Neural progenitor cell (in vitro differentiated cells): ENCODE measurements at places on chromosomes 2 and 18. TPM values are rescaled to one million over a fixed set of nuclear protein-coding genes. Genes with fewer than 3 reads are reported as not detected.

CFC1 gene
- total RNA-seq, result not detected in 2 replicates

HOXD3 gene
- total RNA-seq, result not detected in 2 replicates

CHMP1B gene
- 50.8 and 62.9 TPM in 2 replicates for total RNA-seq

FOXI3 gene
- total RNA-seq, result 0.51 and 0.90 TPM in 2 replicates

PCARE gene
- not detected in 2 replicates for total RNA-seq

CCDC74B gene
- 8.8 and 13.8 TPM in 2 replicates for total RNA-seq

FEV gene
- not detected in 2 replicates for total RNA-seq

MALT1 gene
- total RNA-seq, result 24.4 and 28.4 TPM in 2 replicates

CNTNAP5 gene
- 0.19 TPM in 1 of 2 replicates, not detected in the other for total RNA-seq

- DNase-seq, result peak; percentile 93
These were observed 48.0 kb upstream of the ATP6V1B1 start for GRCh38 chr2:70887550-70888246.

GRCh38 chr2:71850306-71850801 lies 297.3 kb downstream of the CYP26B1 start:
- no peak for DNase-seq

DNA sequence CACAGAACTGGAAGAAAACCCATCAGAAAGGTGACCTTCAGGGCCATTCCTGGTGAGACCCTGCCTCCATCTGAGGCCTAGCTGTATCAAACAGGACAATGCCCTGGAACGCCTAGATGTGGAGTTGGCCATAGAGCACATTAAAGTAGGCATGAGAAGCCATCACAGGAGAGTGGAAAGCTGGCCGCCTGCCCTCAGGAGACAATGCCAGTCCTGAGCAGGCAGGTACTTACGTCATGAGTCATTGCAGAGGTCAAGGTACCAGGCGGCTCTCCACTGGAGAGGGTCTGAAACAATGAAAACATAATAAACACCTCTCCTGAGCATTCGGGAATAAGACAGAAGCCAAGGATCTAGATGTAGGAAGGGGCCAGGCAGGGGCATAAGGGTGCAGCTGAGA lies 68.6 kb downstream of the CCDC93 start:
- DNase-seq, result no peak

- DNase-seq, result no peak
These were observed 113.7 kb downstream of the SPOPL start for GRCh38 chr2:138615257-138615656.

DNA sequence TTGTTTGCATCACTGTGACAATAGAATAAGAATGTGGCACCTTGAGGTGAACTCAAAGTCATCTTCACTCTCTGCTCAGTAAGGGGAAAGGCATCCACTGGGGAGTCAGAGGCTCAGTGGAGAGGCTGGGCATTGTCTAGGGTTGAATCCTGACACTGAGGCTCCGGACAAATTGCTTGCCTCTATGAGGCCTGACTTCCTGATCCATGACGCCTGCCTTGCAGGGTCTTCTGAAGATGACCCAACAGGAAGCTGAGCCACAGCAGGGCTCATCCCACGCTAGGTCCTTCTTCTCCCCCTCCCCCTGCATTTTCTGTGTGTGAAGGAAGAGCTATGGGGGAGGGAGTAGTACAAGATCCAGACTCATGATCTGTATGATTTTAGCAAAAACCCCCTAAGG lies 265.1 kb downstream of the SH3BP4 start:
- no peak for DNase-seq

DNA sequence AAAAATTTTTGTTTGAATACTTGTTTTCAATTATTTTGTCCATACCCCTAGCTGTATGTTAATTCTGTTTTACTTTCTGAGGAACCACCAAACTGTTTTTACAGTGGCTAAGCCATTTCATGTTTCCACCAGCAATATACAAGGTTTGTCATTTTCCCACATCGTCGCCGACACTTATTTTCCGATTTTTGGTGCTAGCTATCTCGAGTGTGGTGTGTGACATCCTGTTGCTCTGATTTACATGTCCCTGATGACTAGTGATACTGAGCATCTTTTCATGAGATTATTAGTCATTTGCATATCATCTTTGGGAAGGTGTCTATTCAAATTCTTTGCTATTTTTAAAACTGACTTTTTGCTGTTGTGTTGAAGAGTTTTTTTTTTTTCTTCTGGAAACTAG lies 7.2 kb upstream of the GPC1 start:
- DNase-seq, result no peak

DNA sequence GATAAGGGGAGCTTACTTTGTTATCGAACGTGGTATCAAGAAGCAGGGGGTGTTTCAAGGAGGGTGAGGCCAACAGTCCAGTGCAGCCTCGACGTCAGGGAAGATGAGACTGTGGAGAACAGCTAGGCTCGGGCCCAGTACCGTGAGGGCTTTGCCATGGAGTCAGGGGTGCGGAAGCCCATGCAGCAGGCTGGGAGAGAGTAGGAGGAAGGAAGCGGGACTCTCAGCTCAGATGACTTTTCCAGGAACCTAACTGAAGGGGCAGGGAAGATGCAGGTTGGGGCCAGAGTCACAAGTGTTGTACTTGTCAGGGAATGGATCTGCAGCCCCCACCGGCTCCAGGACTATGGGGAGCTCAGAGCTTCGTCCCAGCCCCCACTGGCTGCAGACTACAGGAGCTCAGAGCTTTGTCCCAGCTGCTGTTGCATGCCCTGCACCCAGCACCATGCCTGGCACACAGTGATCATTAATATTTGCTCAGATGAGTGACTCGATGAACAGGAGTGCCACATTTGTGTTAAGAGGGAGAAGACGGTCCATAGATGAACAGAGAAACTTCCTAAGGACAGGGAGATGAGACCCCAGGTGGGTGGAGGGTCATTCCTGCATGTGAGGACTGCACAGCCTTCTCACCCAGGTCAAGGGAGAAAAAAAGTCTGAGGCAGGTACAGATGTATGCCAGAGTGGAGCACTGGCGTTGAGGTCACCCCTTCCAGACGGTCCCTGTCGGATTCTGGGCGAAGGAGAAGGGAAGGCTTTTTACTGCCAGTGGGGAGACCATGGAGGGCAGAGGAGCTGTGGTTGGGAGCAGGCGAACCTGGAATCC lies 36.4 kb downstream of the PTGR3 start:
- no peak for DNase-seq

DNA sequence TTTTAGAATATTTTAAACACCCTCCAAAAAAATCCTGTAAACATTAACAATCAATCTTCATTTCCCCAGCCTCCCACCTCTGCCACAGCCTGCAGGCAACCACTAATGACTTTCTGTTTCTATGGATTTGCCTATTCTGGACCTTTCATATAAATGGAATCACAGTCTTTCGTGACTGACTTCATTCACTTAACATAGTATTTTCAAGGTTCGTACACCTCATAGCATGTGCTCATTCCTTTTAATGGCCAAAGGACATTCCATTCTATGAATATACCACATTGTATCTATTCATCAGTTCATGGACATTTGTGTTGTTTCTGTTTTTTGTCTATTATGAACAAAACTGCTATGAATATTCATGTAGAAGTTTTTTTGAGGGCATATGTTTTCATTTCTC lies 48.5 kb downstream of the NAT8 start:
- DNase-seq, result no peak

- DNase-seq, result no peak
These were observed 82.4 kb downstream of the RBMS1 start for GRCh38 chr2:160411167-160411566.

DNA sequence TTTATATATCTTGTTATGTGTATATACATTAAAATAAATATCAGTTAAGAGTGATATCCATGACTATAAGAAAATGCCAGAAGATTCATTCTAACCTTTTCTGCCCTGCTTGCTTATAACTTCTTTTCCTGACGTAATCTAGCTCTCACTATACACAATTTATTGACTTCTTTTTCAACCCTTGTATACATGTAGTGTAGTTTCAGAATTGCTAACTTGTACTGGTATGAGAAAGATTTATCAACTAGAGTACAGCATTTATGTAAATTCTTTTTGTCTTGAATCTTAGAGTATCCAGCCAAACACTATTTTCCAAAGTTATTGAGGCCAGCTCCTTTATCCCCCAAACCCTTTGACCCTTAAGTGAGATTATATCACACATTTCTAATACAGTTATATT lies 798.0 kb upstream of the RAB6C start:
- DNase-seq, result no peak

GRCh38 chr18:11789716-11790510 lies 61.3 kb upstream of the CHMP1B start:
- DNase-seq, result peak; percentile 45

GRCh38 chr18:3209859-3210569 lies 9.8 kb downstream of the MYOM1 start:
- no peak for DNase-seq

DNA sequence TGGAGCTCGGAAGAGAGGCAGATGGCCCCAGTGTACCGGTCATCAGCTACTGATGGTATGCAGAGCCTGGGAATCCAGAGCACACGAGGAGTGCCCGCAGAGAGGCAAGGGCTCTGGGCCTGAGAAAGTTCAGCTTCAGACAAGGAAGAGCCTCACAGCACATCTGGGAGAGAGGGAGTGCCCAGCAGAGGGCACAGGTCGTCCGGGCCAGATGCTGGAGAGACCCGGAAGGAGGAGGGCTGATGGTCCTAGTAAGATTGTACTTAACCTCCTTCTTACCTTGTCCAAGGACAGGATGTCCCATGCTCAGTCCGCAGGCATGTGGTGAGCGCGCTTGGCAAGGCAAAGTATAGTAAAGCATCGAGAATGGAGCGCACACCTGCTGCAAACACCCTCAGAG lies 24.4 kb upstream of the CHMP1B start:
- no peak for DNase-seq

DNA sequence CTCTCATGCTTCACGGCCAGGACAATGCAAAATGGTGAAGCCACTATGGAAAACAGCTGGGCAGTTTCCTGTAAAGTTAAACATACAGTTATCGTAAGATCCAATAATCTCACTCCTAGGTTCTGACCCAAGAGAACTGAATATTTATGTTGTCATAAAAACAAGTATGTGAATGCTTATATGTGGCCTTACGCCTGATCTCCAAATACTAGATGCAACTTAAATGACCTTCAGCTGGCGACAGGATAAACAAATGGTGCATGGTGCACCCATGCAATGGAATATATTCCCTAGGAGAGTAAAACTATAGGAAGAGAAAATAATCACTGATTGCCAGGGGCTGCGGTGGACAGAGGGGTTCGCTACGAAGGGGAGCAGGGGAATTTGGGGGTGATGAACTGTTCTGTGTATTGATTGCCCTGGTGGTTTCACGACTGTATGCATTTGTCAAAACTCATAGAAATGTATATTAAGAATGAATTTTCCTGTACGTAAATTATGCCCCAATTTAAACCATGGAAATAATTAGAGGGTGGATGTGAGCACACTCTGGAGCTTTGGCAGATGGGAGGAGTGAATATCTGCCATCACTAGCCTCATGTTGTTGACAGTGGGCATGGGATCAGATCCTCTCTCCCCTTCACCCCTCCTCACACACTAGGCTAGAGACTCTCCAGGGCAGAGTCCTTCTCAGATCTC lies 100.8 kb upstream of the MYCN start:
- DNase-seq, result no peak

DNA sequence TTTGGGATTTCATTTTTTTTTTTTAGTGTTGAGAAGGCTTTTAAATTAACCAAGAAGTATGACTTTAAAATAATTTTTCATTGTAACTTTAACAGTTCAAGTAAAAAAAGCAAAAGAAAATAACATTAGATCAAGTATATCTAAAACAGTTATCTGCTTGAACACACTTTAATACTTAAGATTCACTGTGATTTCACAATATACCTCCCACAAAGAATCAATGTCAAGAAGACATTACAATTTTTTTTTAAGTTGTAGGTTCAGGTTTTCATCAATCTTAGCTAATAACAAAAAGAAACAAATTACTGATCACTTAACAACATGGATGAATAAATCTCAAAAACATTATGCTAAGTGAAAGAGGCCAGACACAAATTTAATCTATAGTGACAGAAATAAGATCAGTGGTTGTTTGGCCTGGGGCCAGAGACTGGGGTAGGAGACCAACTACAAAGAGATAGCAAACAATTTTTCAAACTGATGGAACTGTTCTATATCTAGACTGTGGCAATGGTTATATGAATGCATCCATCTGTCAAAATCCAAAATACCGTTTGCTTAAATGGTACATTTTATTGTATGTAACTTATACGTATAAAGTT lies 74.8 kb upstream of the FRZB start:
- no peak for DNase-seq

DNA sequence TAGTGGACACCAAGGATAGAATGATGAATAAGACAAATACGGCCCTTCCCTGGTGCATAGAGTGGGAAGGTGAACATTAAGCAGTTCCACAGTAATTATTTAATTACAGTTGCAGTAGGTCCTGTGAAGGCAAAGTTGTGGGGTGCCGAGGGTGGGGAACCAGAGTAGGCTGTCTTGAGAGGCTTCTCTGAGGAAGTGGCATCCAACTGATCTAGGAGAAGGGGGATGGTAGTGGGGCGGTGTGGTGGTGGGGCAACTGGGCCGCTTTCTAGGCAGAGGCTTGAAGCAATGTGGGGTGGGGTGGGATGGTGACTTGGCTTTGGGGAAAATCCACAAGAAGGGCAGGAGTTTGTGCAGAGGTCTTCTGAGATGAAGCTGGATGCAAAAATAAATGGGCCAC lies 11.7 kb downstream of the ACSL3 start:
- DNase-seq, result no peak

- DNase-seq, result no peak
These were observed 65.4 kb downstream of the XDH start for GRCh38 chr2:31349160-31349559.

DNA sequence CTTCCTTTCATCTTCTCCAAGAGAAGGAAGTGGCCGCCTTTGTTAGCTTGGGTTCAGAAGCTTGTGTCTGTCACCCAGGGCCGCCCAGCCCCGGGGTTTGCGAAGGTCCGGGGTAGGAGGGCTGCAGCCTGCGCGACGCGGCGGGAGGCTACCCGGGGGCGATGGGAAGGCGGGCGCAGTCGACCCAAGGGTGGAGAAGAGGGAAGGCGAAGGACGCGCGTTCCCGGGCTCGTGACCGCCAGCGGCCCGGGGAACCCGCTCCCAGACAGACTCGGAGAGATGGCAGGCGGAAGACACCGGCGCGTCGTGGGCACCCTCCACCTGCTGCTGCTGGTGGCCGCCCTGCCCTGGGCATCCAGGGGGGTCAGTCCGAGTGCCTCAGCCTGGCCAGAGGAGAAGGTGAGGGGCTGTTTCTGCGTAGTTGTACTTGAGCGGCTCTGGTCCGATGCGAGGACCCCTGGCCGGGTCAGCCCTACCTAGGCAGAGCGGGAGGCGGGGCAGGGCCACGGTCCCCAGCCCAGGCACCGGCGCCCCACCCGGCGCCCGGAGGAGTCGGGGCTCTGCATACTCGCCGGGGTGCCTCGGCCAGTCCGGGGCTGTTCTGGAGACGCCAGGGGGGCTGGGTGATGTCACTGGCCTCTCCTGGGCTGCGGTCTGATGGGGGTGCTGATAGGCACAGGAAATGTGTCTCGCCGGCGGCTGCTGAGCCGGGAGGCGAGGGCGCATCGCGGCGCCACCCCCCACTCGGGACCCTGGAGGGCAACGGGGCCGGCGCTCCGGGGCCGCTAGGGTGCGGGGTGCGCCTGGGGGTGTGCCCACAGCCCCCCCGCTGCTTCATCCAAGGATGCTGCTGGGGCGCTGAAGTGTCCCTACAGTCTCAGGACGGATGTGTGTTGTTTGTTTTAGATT lies at the start of gene QPCT:
TSS of gene QPCT (plus strand) at position 178 of the 909 bp plus-strand sequence. CDS start at position 280, 102 bp downstream.
- DNase-seq, result no peak

GRCh38 chr2:178700136-178700535 lies 107.1 kb downstream of the TTN start:
- no peak for DNase-seq
